ENCODE measurements at places on chromosomes 7 and 10. TPM values are rescaled to one million over a fixed set of nuclear protein-coding genes. Genes with fewer than 3 reads are reported as not detected.
A peak's percentile ranks its signal among the peaks of the same experiment; 100 is the strongest.

CALCR gene
- polyA plus RNA-seq = not detected

ZNF853 gene
- polyA plus RNA-seq = 0.83 TPM

HTR7 gene
- 0.61 TPM for polyA plus RNA-seq

PDGFA gene
- not detected for polyA plus RNA-seq

AKR1D1 gene
- polyA plus RNA-seq = not detected

ASIC3 gene
- polyA plus RNA-seq = not detected

DNA sequence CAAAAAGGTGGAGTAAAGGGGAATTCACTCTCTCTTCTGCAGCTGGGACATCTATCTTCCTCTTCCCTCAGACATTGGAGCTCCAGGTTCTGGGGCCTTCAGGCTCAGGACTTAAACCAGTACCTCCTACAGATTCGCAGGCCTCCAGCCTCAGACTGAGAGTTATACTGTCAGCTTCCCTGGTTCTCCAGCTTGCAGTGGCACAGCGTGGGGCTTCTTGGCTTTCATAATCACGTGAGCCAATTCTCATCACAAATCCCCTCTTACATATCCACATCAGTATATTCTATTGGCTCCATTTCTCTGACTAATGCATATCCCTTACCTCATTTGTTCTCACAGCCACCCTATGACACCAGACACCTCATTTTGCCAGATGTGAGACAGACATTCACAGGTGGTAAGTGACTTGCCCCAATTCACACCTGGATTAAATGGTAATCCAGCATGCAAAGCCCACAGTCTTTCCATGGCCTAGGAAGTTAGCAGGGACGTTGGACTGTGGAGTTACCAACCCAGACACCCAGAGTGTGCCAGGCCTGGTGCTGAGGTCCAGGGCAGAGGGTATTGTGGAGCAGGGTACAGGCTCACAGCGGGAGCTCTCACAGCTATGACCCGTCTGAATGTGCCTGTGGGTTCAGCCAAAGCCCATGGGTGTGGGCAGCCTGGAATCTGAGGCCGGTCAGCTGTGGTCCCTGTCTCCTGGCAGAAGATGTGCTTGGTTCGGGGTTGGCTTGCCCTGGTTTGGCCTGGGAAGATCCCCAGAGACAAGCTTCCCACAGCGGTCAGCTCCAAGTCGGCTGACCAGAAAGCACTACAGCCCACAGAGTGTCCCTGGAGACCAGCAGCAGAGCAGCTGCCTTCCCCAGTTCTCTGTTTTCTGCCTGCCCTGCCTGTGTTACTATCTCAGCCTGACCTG, 18.4 kb upstream of the ZCCHC24 start:
- H3K36me3 ChIP-seq = no peaks in the 10 kb centered on the region
- no peak for DNase-seq
- H3K27me3 ChIP-seq = peaks cover 4% of the 10 kb centered on the region
- no peaks in the 10 kb centered on the region for H3K4me1 ChIP-seq
- no peak overlapping the region for H3K27ac ChIP-seq

DNA sequence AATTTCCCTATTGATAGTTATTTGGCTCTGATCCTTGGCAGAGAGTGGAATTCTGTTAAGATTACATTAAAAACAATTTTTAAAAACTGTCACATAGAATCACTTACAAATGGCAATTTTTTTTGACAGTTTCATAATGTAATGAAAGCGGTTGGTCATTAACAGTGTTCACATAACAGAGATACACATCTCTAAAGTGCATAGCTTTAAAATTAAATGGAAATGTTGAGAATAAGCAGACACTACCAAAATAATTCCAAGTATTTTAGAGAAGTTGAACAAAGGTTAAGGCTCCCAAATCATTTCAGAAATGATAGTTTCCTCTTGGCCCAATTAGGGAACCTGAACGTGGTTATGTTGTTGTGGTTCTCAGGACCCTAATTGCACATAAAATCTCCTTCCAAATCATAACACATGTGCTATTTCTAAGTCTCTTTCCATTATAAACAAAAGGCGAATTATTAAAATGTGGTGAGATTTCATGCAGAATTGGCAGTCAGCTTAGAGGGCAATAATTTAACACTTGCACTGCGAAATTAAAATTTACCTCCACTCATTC, 528.9 kb upstream of the FZD8 start:
- no peaks in the 10 kb centered on the region for H3K4me1 ChIP-seq
- H3K27me3 ChIP-seq = no peaks in the 10 kb centered on the region
- no peaks in the 10 kb centered on the region for H3K36me3 ChIP-seq
- no peak overlapping the region for H3K27ac ChIP-seq
- no peak overlapping the region for H3K4me3 ChIP-seq
- DNase-seq = no peak

GRCh38 chr7:150376560-150376959, 2.6 kb upstream of the ZNF775 start:
- H3K27me3 ChIP-seq = peaks cover 10% of the 10 kb centered on the region
- H3K27ac ChIP-seq = no peak overlapping the region
- peaks cover 36% of the 10 kb centered on the region for H3K4me1 ChIP-seq
- no peak overlapping the region for H3K4me3 ChIP-seq
- DNase-seq = no peak

- no peak overlapping the region for H3K4me3 ChIP-seq
- no peak overlapping the region for H3K27ac ChIP-seq
- H3K27me3 ChIP-seq = no peaks in the 10 kb centered on the region
- H3K36me3 ChIP-seq = no peaks in the 10 kb centered on the region
- H3K4me1 ChIP-seq = no peaks in the 10 kb centered on the region
These were observed 13.4 kb upstream of the WDFY4 start for GRCh38 chr10:48670978-48671913.

- DNase-seq = no peak
- no peak overlapping the region for H3K27ac ChIP-seq
- no peaks in the 10 kb centered on the region for H3K36me3 ChIP-seq
- no peak overlapping the region for H3K4me3 ChIP-seq
These were observed 18.4 kb upstream of the STEAP2 start for GRCh38 chr7:90192876-90193750.

- H3K36me3 ChIP-seq = no peaks in the 10 kb centered on the region
- no peaks in the 10 kb centered on the region for H3K4me1 ChIP-seq
- H3K27me3 ChIP-seq = peaks cover 8% of the 10 kb centered on the region
- DNase-seq = no peak
These were observed 63.5 kb downstream of the LGI1 start for GRCh38 chr10:93821051-93821772.

- no peaks in the 10 kb centered on the region for H3K27me3 ChIP-seq
- H3K36me3 ChIP-seq = peaks cover 12% of the 10 kb centered on the region
These were observed 33.5 kb downstream of the HYCC1 start for GRCh38 chr7:22980422-22980821.

DNA sequence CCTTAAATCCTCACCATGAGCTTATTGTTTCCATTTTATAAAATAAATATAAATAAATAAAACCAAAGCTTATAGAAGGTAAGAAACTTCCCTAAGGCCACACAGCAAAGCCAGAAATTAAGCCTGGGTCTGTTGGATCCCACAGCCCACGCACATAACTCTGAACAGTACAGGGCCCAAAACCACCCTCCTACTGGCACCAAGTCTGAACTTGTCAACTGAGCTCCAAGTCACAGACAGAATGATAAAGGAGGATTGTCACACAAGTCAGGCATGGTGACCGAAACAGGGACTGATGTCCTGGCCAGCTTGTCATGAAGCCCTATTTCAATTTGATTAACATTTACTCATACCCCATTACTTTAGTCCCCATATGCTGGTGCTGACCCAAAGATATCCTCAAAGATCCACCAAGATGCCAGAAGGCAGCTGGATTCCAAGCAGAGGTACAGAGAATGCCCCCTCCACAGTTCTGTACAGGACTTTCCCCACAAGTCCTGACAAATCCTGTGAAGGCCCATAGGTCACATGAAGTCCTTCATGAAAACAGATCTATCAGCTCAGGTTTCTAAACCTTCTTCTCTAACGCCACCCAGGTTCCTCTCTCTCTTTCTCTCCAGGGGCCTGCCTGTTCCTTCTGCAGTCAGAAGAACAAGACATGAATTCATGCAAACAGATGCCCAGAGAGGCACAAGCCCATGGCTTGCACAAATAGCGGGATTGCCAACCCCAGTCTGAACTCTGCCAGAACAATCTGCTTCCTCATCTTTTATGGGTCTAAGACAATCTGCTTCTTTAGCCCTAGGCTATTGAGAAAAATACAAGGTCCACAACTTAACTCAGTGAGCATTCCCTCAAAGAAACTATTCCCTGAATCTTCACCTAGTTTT, 60.9 kb downstream of the GLI3 start:
- no peaks in the 10 kb centered on the region for H3K4me1 ChIP-seq
- H3K36me3 ChIP-seq = peaks cover 7% of the 10 kb centered on the region
- no peak overlapping the region for H3K27ac ChIP-seq
- no peak for DNase-seq

GRCh38 chr7:23298141-23298881, 828 bp upstream of the MALSU1 start:
- peaks cover 42% of the 10 kb centered on the region for H3K4me1 ChIP-seq
- H3K36me3 ChIP-seq = peaks cover 18% of the 10 kb centered on the region
- H3K27me3 ChIP-seq = peaks cover 8% of the 10 kb centered on the region
- H3K27ac ChIP-seq = peak overlapping the region; percentile 97
- no peak for DNase-seq

DNA sequence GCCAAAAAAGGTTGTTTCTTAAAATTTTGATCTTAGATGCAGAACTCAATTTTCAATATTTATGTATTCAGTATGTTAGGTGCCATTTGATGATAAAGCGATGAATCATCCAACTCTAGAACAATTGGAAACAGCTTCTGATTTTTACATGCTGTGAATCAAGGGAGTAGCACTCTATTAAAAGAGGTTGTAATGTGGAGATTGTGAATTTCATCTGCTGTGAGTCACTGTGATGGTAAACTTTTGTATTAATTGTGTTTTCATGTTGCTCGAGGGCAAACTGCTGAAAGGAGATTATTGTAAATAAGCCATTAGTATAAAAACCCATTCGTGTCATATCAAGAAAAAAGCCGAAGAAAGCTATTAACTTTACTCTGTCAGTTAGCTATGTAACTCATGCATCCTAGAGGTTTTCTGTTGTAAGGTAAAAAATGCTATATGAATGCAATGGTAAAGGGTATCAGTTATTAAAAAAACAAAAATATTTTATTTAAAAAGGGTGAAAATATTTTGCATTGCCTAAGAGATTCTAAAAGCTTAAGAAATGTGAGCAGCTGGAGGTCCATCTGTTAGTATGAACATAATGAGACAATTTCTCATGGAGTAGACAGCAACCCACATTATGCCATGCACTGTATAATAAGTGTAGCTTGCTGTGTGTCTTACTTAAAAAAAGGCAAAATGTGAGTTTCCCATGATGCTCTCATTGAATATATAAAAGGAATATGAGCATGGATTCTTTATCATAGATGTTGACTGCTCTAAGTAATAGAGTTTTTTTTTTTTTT, 511.0 kb upstream of the PCDH15 start:
- no peaks in the 10 kb centered on the region for H3K27me3 ChIP-seq
- H3K36me3 ChIP-seq = no peaks in the 10 kb centered on the region
- no peaks in the 10 kb centered on the region for H3K4me1 ChIP-seq
- DNase-seq = no peak
- H3K27ac ChIP-seq = no peak overlapping the region
- H3K4me3 ChIP-seq = no peak overlapping the region

DNA sequence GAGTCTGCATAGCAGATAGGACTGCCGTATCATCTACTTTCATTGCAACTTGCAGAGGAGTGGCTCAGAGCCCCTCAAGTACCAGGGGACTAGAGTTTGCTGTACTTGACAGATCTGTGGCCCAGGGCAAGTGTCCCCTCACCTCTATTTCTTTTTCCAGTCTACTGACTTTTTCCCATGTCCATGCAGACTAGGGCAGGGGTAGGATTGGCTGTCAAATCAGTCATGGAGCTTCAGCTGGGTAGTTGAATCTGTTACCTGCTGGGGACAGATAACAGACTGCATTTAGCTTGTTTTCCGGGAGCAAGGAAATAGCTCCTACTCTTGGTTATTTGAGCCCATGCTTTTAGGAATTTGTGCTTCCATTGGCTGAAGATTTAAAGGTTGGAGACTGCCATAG, 121.0 kb upstream of the CDK13 start:
- H3K27ac ChIP-seq = no peak overlapping the region
- peaks cover 9% of the 10 kb centered on the region for H3K27me3 ChIP-seq
- H3K4me3 ChIP-seq = no peak overlapping the region

GRCh38 chr10:128675405-128675804, 549.2 kb upstream of the MKI67 start:
- peaks cover 10% of the 10 kb centered on the region for H3K27me3 ChIP-seq
- DNase-seq = no peak
- H3K4me3 ChIP-seq = no peak overlapping the region
- no peaks in the 10 kb centered on the region for H3K36me3 ChIP-seq
- no peak overlapping the region for H3K27ac ChIP-seq

GRCh38 chr7:96205665-96206064, 116.2 kb downstream of the SLC25A13 start:
- no peaks in the 10 kb centered on the region for H3K4me1 ChIP-seq
- H3K4me3 ChIP-seq = no peak overlapping the region
- no peaks in the 10 kb centered on the region for H3K36me3 ChIP-seq
- no peaks in the 10 kb centered on the region for H3K27me3 ChIP-seq

DNA sequence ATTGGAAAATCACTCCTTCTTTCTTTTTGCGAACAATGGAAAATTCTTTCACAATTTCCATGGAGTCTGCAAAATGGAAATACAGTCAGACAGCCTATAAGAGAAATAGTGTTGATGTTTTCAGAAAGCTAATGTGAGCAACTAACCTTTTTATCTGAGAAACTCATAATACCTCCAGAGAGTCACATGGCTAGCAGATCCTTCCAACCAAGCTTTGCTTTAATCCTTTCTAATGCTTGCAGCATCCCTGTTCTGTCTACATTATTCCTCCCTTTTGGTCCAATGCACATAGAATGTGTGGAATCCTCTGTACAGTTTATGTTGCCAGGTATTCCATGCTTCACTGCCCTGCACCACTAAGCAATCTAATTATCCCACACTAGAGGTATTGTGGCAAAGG, 717.5 kb upstream of the LRRN3 start:
- no peak for DNase-seq
- no peaks in the 10 kb centered on the region for H3K27me3 ChIP-seq
- H3K36me3 ChIP-seq = no peaks in the 10 kb centered on the region
- H3K27ac ChIP-seq = no peak overlapping the region
- H3K4me3 ChIP-seq = no peak overlapping the region

DNA sequence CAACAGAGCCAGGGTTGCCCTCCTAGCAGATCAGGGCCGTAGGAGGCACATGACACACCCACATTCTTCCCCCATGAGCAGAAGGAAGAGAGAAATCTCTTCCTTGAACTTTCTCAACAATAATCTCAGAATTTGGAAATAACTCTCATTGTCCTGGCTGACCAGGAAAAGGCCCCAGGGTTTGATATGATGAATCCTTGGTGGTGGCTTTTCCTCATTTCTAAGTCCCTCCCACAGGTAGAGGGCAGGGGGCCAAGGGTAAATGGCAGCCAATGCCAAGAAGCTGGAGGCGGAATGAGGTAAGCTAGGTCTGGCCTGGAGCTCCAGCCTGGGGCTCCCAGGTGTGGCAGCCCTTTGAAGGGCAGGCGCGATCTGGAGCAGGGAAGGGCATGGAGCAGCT, 67.8 kb downstream of the GRB10 start:
- peaks cover 31% of the 10 kb centered on the region for H3K4me1 ChIP-seq
- no peak overlapping the region for H3K27ac ChIP-seq
- no peak for DNase-seq
- H3K27me3 ChIP-seq = no peaks in the 10 kb centered on the region

GRCh38 chr10:77456414-77456813, 181.2 kb downstream of the KCNMA1 start:
- H3K4me3 ChIP-seq = no peak overlapping the region
- H3K36me3 ChIP-seq = no peaks in the 10 kb centered on the region
- H3K27ac ChIP-seq = no peak overlapping the region
- no peak for DNase-seq
- no peaks in the 10 kb centered on the region for H3K4me1 ChIP-seq
- peaks cover 7% of the 10 kb centered on the region for H3K27me3 ChIP-seq

- H3K36me3 ChIP-seq = no peaks in the 10 kb centered on the region
- H3K27ac ChIP-seq = no peak overlapping the region
- no peaks in the 10 kb centered on the region for H3K4me1 ChIP-seq
These were observed 134.0 kb downstream of the PTPRN2 start for GRCh38 chr7:158453663-158454062.

Measured in immature natural killer cell (primary cell).